ENCODE measurements at places on chromosomes 2 and 18. TPM values are rescaled to one million over a fixed set of nuclear protein-coding genes. Genes with fewer than 3 reads are reported as not detected.

DNA sequence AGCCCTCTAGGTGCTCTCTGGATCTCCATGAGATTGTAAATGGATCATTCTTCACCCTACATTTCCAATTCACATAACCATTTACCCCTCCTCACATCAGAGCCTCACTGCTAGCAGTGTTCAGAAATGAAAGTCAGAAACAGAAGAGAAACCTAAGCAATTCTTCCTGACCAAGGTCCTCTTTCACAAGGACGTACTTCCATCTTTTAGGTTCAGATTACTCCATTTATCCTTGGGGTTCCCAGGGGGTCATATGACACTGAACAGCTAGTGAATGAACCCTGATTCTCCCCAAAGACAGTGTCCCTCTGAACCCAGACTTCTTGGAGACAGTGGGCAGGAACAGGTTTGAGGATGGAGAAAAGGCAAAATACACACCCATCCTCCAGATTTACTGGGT, 12.9 kb upstream of the MARCO start:
- H3K36me3 ChIP-seq = no peaks in the 10 kb centered on the region
- no peaks in the 10 kb centered on the region for H3K27me3 ChIP-seq
- no peak for DNase-seq
- no peak overlapping the region for H3K4me3 ChIP-seq

DNA sequence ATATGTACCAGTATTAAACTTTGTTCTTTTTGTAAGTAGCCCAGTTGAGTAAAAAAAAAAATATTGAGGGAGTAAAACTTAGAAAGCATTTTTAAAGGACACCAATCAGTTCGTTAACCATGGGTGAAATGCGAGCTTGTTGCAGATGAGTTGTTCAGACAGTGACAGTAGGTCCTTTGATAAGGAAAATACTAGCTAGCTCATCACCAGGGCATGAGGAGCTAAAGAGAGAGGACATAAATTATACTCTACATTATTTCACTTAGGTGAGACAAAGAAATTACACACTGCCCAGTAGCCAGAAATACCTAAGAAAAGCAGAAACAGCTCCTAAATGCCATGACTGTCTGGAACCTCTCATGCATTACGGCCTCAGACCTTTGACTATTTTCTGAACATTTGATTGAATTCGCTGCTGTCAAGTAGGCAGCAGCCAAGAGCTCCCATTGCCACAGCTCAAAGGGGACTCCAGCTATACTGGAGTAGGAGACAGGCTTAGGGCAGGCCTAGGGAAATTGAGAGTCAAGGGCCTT, 2.6 kb upstream of the HNRNPLL start:
- peaks cover 44% of the 10 kb centered on the region for H3K4me1 ChIP-seq
- H3K36me3 ChIP-seq = peaks cover 11% of the 10 kb centered on the region
- H3K27ac ChIP-seq = no peak overlapping the region

- H3K27me3 ChIP-seq = peaks cover 8% of the 10 kb centered on the region
- H3K4me3 ChIP-seq = no peak overlapping the region
- H3K36me3 ChIP-seq = no peaks in the 10 kb centered on the region
- no peak for DNase-seq
- H3K27ac ChIP-seq = no peak overlapping the region
These were observed 118.5 kb upstream of the SALL3 start for GRCh38 chr18:78861116-78861515.

GRCh38 chr2:176555112-176555511, 285.9 kb downstream of the MTX2 start:
- H3K4me1 ChIP-seq = peaks cover 9% of the 10 kb centered on the region
- H3K4me3 ChIP-seq = no peak overlapping the region
- no peak overlapping the region for H3K27ac ChIP-seq
- H3K27me3 ChIP-seq = peaks cover 57% of the 10 kb centered on the region

GRCh38 chr2:26715528-26716270, 23.2 kb downstream of the KCNK3 start:
- H3K4me3 ChIP-seq = no peak overlapping the region
- no peaks in the 10 kb centered on the region for H3K36me3 ChIP-seq
- no peak for DNase-seq
- H3K4me1 ChIP-seq = no peaks in the 10 kb centered on the region
- peaks cover 1% of the 10 kb centered on the region for H3K27me3 ChIP-seq

Gene LMAN2L
- total RNA-seq = 6.1 TPM

Gene MEIS1
- total RNA-seq = not detected

Gene AKAIN1
- not detected for total RNA-seq

Gene CLHC1
- total RNA-seq = 7.5 TPM

Gene GATA6
- 0.07 TPM for total RNA-seq

Gene IL1R2
- 36.2 TPM for total RNA-seq

Gene UBE2F
- total RNA-seq = 50.7 TPM
